ENCODE measurements at places on chromosomes 16 and 17.

- DNase-seq, result no peak
These were observed 625.2 kb upstream of the CDH8 start for GRCh38 chr16:62661435-62661834.

DNA sequence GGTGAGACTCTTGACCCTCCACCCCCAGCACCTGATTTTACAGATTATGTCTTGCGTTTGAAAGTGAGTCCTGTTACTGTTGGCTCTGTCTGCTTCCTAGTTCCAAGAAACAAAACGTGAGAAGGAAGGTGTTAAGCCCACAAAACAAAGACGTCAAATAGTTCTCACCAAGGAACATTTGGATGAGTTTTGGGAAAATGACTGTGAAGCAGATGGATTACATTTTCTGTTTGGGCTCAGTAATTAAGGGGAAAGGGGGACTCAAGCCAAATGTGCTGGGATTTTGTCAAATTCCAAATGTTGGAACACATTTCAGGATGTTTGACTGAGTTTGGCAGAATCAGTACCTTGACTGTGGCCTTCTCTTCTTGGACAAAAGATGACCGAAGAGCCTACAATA lies 71.2 kb downstream of the PCTP start:
- no peak for DNase-seq

DNA sequence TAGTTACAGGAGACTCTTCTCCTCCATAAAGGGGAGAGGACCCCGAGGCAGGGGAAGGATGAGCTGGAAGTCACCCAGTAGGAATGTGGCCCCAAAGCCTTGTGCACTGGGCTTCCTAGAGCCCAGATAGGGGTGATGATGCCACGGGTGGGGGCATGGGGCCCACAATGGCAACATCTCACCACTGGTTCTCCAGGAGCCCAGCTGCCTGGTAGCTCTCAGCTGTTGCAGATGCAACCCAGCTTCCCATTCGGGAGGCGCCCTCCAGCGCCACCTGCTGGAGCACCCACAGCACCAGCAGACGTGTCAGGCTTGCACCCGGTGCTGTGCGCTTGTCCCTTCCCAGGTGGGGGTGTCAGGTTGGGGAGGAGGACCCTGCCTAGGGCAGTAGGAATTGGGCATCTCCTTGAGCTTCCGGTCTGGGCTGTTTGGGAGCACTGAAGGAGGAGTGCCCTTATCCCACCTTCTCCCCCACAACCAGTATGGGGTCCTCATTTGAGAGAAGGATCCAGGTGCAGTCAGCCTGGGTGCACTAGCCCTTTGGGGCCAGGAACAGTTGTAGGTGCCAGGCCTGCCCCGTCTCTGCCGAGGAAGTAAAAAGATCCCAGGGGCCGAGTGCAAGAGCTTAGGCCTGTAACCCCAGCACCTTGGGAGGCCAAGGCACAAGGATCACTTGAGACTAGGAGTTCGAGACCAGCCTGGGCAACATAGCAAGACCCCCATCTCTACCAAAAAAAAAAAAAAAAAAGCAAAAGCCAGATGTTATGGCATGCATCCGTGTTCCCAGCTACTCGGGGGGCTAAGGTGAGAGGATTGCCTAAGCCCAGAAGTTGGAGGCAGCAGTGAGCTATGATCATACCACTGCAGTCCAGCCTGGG lies 14.4 kb downstream of the CDIPT start:
- peak; percentile 78 for DNase-seq

- no peak for DNase-seq
These were observed 6.9 kb upstream of the RAPGEFL1 start for GRCh38 chr17:40170325-40170724.

- peak; percentile 28 for DNase-seq
These were observed 5.6 kb downstream of the POLG2 start for GRCh38 chr17:64491034-64491860.

GRCh38 chr17:5131146-5131715 lies 15.4 kb downstream of the USP6 start:
- no peak for DNase-seq

GRCh38 chr17:28747051-28747691 lies 3.4 kb downstream of the TRAF4 start:
- DNase-seq, result no peak

DNA sequence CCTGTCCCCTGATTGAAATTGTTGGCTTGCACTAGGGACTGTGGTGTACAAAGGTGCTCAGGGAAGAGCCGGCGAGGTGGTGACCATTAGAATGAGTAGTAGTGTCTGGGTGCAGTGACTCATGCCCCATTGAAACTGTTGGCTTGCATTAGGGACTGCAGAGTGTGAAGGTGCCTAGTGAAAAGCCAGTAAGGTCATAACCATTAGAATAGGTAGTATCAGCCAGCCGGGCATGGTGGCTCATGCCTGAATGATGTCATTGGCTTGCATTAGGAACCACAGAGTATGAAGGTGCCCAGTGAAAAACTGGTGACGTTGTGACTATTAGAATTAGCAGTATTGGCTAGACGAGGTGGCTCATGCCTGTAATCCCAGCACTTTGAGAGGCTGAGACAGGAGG lies 78.9 kb downstream of the ABCC6 start:
- no peak for DNase-seq

GRCh38 chr17:77245162-77245926 lies 104.6 kb downstream of the SEC14L1 start:
- no peak for DNase-seq
